ENCODE measurements at places on chromosomes 5 and 9.

DNA sequence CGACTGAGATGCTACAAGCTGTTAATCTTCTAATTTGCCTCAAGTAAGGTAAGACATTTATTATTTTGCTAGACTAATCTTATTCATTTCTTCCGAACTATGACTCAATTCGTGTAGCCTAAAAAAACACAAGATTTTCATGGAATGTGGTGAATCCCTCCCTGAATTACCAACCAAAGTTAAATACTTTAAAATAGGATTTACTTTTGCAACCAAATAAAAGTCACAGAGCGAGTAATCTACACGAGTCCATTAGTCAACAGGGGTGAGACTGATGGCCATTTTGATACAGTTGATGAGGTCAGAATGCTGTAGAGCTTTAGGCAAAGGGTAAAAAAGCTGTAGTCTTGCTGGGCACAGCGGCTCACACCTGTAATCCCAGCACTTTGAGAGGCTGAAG is 13.1 kb upstream of the BNC2 start:
- no peak for DNase-seq

GRCh38 chr5:168209244-168209995 is 82.0 kb upstream of the WWC1 start:
- no peak for DNase-seq

- DNase-seq = no peak
Measured at GRCh38 chr5:7072188-7072587, 323.8 kb upstream of the ADCY2 start.

DNA sequence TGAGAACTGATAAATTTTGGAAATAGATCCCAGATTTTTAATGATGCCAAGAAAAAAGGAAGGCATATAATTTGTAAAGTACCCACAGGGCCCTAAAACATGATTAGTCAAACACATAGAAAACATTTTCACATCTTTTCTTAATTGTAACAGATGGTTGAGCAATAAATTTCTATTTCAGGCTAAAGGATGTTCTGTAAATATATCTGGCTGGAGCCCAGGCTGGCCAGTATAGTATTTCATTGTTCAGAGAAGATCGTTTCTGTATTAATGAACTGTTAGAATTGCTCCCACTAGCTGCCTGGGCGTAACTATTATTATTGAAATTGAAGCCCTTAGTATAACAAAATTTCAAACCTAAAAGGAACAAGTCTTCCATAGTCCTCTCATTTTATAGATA is 105.3 kb upstream of the SMC2 start:
- DNase-seq = no peak

- no peak for DNase-seq
Measured at GRCh38 chr9:134970198-134970597, 52.5 kb upstream of the FCN1 start.

GRCh38 chr5:127705120-127705892 is 2.1 kb downstream of the CCDC192 start:
- DNase-seq = no peak
